Omental fat pad (tissue), 4 donors: ENCODE measurements at places on chromosomes 13 and 19. TPM values are rescaled to one million over a fixed set of nuclear protein-coding genes. Genes with fewer than 3 reads are reported as not detected.

- no peak for DNase-seq
Observed at GRCh38 chr19:38264486-38265212, at the start of gene SPINT2. SPINT2 (plus strand) TSS chr19:38264573; CDS start chr19:38264893, 320 bp downstream.

DNA sequence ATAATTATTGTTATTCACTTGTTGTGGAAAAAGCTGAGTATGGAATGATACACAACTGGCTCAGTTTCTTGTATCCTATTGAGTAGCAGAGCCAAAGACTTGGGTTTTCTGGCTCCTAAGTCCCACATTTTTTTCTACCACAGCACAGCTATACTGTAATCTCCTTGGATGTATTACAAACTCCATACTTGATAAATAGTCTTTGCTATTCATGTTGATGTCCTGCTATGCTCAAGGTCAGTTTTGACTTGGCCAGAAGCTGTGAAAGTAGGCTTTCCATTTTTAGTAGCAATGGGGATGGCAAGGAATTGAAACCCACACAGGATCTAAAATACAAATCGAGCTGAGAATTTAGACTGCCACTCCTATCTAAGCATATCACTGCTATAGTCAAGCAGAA lies 79.1 kb downstream of the B3GLCT start:
- no peak for DNase-seq

Gene OR7C1
- total RNA-seq: not detected

- no peak for DNase-seq
Observed at GRCh38 chr19:38952395-38953165, 21.8 kb downstream of the MRPS12 start.

Gene RASAL3
- total RNA-seq: 3.6 TPM

Gene KRTDAP
- not detected for total RNA-seq

- DNase-seq: no peak
Observed at GRCh38 chr13:105446197-105446596, 1089.3 kb downstream of the EFNB2 start.

DNA sequence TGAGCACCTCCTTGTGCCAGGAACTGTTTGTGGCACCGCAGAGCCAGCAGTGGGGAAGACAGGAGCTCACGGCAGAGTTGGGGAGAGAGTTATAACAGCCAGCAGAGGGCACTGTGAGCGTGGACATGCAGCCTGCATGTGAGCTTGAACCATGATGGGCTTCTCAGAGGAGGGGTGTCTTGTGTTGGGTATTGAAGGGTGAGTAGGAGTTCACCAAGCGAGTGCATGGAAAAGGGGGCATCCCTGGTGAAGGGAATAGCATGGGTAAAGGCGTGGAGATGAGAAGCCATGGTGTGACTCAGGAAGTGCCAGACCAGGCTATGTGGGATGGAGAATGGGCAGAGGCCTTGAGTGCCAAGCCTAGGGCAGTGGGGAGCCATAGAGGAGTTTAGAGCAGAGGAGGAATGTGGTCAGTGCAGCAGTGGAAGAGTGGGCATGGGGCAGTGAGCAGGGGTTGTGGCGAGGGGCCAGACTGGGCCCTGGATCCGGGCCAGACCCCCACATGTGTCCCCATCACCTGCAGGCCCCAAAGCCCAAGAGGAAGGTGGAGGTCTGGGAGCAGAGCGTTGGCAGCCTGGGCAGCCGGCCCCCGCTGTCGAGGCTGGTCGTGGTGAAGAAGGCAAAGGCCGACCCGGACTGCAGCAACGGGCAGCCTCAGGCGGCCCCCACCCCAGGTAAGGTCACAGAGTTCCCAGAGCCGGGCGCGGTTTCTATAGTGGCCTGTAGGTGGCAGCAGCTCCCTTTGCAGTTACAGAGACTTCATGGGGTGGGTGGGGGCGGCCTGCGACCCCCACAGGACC lies 11.8 kb upstream of the SHD start:
- peak; percentile 36 for DNase-seq

DNA sequence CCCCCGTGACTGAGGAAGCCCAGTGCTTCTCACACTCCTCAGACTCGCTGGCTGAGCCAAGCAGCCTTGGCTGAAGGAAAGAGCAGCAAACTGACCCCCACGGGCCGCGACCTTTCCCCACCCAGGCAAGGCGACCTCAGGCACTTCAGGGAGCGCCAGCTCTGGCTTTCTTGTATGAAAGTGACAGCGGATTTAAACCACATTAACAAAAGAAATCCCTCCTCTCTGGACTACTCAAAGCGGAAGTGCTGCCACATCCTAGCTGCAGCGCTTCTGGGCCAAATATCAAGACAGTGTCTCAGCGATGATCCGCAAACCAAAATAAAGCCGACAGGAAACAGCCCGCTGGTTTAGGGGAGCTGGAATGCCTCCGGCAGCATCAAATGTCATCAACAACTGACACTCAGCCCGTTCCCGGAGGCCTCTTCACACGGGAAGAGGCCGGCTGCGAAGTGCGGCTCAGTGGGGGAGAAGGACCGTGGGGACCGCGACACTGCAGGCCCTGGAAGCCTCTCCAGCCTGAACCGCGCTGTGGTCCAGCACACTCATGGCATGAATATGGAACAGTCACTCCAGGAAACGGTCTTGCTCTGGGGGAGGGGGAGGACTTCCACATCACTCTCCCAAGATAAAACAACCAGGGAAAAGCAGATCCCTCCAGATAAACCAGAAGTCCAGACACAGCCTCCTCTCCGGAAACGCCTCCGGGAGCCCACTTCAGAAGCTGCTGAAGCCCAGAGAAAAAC lies 1.4 kb downstream of the RASA3 start:
- DNase-seq: no peak

DNA sequence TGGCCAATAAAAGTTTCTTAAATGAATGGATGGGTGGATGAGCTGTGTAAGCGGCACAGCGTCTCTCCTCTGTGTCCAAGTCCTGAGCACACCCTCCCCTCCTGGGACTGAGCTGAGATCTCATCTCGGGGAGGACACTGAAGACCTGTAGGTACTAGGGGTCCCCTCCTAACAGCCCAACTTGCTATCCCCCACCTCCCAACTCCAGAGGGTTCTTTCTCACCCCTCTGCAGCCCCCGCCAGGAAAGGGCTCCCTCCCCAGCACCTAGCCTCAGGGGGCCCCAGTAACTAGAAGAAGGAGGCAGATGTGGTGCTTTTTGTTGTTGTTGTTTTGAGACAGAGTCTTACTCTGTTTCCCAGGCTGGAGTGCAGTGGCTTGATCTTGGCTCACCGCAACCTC lies 1.1 kb upstream of the NANOS3 start:
- no peak for DNase-seq
